ENCODE measurements at places on chromosomes 13 and 19.
A peak's percentile ranks its signal among the peaks of the same experiment; 100 is the strongest.

DNA sequence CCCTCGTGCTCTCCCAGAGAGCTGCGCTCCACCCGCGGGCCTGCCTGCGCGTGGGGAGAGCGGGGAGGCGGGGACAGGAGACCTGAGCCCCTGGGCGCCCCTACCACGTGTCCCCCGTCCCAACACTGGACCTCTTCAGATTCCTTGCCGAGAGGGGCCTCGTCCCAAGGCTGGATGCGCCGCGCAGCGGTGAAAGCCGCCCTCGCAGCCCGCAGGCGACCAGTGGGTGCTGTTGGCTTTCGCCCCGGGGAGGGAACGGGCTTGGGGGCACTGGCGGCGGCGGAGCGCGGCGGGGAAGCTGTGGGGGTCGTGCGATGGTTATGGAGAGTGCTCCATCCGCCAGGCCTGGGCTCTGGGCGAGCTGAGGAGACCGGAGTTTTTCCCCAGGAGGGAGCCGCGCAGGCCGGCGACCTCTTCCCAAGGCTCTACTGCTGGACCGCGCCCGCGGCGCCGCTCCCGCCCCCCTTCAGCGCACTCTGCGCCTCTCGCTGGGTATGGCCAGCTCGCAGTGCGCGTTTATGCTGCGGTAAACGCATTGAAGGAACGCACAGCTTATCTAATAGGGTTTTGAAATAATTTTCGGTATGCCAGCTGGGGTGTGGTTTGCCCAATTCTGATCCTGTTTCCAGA, 17.2 kb upstream of the RNF17 start:
- no peak for DNase-seq

DNA sequence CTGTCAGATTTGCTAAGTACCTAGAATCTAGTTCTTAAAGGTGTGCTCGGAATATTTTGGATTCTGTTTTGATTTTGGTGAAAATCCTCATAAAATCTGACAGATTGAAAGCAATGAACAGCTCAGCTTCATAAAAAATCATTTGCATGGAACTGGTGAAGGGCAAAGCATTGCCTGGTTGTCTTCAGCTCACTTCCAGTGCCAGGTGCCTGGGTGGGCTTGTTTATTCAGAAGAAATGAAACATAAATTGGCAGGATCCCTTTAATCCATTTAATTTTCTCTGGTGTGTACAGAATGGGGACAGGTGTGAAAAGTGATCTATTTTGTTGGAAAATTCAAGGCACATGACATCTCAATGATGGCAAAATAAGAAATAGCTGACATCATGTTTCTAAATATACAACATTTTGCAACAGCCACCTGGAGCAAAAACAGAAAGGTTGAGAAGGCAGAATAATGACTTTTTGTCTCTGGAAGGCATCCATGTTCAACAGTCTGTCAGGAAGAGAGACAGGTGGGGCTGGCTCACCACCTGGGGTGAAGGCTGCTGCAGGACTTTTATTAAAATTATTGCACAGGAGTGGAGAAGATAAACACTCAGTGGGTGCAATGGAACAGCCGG, 52.2 kb downstream of the RFC3 start:
- DNase-seq, result no peak

GRCh38 chr13:110507678-110508381, 53.7 kb downstream of the RAB20 start:
- no peak for DNase-seq

DNA sequence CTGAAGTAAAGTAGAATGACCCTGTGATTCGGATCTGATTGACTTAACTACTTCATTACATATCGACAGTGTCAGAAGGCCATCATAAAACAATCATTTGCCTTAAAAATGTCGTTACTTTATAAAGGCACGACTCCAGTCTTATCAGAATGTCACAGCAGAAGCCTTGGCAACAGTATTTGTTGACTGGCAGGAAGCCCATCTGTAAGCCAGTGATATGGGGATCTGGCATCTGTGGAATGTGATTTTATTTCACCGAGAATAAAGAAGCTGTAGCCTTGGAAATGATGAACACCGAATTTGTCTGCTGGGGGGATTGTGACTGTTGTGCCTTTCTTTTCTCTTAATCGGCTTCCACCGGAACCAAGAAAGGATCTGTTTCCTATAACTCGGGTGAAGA, 362.5 kb downstream of the TDRD3 start:
- DNase-seq, result no peak

DNA sequence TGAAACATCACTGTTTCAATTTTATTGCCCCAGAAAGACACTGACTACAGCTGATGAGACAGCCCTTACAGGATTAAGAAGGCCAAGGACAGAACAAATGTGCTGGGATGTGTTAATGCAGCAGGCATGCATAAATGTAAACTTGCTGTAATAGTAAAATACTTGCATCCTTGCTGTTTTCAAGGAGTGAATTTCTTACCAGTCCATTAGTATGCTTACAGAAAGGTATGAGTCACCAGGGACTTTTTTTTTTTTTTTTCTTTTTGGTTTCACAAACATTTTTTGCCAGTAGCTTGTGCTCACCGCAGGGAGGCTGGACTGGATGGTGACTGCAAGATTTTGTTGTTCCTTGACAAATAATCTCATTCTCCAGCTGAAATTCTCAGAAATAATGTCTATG, 55.1 kb downstream of the GPR180 start:
- no peak for DNase-seq

- DNase-seq, result peak; percentile 66
Observed at GRCh38 chr19:46428239-46429135, at the start of gene PNMA8C. Gene PNMA8C, minus strand, starts transcription at chr19:46428936. Its CDS starts 577 bp downstream, at chr19:46428359.

DNA sequence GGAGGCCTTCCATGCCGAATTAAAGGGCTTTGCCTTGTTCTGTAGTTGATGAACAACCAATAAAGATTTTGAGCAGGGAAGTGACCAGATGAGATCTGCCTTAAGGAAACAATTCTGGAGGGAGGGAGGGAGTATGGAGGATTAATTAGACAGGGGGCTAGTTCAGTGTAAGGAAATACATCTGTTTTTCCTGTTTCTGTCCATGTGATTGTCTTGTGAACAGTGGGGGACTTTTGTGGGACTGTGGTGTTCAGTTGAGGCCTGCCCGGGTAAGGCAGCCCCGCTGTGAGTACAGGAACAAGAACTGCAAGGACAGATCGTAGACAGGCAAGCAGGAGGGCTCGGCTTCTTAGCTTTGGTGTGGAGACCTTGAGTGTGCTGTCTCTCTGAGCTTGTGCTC, 59.0 kb downstream of the DGKH start:
- DNase-seq, result no peak

- DNase-seq, result no peak
Observed at GRCh38 chr19:31013384-31014020, 335.7 kb downstream of the TSHZ3 start.

DNA sequence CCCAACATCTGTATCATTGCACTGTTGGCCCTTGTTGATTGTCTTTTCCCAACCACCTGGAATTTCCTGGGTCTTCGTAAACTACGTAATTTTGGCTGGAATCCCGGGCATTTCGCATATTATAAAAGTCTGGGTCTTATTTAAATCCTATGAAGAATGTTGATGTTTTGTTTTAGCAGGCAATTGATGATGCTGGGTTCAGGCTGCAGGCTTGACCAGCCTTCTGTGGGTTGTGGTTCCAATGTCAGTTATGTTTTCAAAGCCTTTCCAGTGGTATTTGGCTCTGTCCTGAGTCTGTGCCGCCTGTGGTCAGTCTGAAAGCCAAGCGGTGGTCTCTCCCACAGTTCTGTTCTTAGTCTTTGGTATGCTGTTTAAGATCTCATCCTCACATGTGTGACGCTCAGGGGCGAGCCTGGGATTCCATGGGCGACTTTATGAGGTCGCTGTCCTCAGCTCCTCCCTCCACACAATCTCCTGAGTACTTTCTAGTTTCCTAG, 12.4 kb downstream of the SLC35E1 start:
- DNase-seq, result no peak

GRCh38 chr19:38229585-38230073, 5.6 kb upstream of the DPF1 start:
- no peak for DNase-seq

DNA sequence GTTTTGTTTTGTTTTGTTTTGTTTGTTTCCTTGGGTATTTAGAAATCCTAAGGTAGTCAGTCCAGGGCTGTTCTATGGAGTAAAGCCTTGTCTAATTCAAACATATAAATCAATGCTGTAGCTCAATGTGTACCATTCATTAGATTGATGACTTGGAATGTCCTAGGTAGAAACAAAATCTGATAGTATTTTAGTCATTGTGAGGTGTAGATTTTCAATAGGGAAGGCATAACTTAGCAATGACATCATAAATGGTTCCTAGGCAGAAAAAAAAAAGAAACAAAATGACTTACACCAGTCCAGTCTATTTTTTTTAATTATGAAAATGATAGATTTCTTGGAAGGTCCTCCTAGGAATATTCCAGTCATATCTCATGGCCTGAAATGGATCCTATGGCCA, 189.9 kb downstream of the SPRY2 start:
- DNase-seq, result no peak

- DNase-seq, result no peak
Observed at GRCh38 chr13:74414458-74414857, 280.3 kb upstream of the KLF12 start.

- DNase-seq, result no peak
Observed at GRCh38 chr13:107832500-107833100, 382.7 kb downstream of the LIG4 start.

DNA sequence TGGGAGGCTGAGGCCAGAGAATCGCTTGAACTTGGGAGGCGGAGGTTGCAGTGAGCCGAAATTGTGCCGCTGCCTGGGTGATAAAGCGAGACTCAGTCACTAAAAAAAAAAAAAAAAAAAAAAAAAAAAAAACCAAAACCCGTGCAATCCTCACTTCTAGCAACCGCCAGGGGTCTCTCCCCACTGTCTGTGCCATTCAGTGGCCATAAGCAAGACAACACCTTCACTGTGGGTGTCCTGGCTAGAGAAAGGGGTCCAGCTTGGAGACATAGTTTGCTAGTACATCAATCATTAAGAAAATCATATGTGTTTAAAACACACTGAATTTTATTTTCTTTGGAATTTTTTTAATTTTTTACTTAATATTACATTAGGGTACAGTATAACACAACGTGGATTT, 68.2 kb downstream of the RASL11A start:
- DNase-seq, result no peak

DNA sequence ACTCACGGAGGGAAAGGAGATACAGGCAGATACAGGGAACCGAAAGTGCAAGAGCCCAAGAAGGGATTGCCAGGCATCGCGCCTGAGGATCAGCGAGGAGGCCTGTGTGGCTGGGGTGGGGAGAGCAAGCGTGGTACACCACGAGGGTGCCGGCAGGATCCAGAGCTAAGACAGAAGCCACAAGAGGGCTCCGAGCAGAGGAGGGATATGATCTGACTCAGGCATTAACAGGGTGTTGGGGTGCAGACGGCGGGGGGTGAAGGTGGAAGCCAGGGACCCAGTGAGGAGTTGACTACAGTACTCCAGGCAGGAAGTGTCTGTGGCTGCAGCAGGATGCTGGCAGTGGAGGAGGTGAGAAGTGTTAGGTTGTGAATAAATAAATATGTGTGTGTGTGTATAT, 5.4 kb upstream of the PPP1R37 start:
- DNase-seq, result no peak

DNA sequence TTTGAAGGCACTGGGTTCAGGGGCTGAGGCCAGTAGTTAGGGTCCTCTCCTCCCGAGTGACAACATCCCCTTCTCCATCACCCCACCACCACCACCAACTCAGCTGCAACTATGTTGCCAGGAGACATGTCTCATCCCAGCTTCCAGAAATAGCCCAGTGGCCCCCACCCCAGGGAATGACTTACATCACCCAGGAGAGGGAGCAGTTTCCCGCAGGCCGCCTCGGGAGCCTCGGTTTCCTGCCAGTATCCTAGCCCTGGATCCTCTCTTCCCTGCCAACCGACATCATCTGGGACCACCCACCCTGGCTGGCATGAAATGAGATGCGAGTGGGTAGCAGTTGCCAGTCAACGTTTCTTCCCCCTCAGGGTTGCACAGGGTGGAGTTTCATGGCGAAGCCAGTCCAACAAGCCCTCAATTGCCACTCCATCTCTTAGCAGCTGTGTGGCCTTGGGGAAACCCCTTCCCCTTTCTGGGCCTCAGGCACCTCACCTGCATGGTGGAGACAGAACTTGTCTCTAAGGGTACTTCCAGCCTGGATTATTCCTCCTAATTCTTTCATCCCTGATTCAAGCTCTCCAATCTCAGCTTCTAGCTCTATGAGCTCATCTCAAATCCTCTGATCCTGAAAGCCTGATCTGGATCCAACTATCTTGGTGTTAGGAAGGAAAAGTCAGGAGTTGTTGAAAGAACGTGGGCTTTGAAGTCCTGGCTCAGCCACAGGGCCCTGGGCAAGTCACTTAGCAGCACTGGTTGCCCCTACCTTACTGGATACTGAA, 3.9 kb upstream of the GSK3A start:
- DNase-seq, result peak; percentile 55

DNA sequence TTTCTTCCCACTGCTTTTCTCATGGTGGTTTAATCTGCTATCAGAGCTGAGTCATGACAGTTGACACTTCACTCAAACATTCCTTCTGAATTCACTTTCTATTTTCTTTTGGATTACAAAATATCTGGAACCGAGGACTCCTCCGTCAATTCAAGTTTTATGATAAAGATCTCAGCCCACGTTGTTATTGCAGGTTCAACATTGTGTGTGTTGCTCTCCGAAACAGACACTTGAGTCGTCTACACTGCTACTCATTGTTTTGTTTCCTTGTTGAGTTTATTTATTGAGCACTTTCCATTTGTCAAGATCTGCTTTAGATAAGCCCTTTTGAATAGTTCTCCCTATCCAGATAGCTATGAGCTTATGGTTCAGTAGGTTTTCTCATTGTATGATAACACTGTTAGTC, 636.1 kb upstream of the GPC6 start:
- DNase-seq, result no peak

DNA sequence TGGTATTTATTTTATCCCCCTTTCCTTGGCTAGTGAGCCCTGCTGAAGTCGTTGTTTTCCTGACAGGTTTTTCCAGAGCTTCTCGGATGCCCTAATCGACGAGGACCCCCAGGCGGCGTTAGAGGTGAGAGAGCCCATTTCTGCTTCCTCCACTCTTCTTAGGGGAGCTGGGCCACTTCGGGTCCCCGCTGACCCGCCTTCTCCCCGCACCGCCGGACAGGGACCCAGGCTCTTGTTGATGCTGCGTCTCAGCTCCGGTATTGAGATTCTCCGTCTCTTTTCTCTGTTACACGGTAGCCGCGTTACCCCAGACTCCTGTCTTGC, 306 bp downstream of the SUGT1 start:
- peak; percentile 4 for DNase-seq

DNA sequence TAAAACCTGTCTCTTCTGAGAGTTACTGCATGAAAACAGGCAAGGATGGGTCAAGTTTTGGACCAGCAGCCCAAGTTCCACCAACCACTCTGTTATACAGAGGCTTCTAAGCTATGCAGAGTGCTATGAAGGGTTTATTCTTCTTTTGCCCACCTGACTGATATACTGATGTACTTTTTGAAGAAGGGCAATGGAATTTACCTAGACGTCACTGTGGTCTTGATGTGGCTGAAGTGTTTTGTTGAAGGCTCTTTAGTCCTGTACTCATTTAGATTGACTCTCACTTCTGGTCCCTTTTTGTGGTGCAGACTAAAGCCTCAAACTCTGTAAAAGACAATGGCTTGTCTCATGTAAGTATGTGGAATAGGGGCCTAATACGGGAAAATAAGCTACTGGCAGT, 92.0 kb downstream of the DGKH start:
- no peak for DNase-seq

- DNase-seq, result no peak
Observed at GRCh38 chr13:24065176-24065575, 95.3 kb upstream of the SPATA13 start.

GRCh38 chr19:40089462-40089861, 1.3 kb downstream of the ZNF780A start:
- no peak for DNase-seq
